Transverse colon (tissue), 4 donors: ENCODE measurements at places on chromosomes 2 and 18. TPM values are rescaled to one million over a fixed set of nuclear protein-coding genes. Genes with fewer than 3 reads are reported as not detected.

- no peaks in the 10 kb centered on the region for H3K27me3 ChIP-seq
- H3K4me3 ChIP-seq = no peak overlapping the region
- H3K27ac ChIP-seq = no peak overlapping the region
Measured at GRCh38 chr2:216829533-216829932, 30.3 kb downstream of the TNP1 start.

The ALPI gene
- 16.0 TPM for total RNA-seq

- H3K27ac ChIP-seq = no peak overlapping the region
- no peak for DNase-seq
- peaks cover 4% of the 10 kb centered on the region for H3K36me3 ChIP-seq
Measured at GRCh38 chr18:79169958-79170555, 100.9 kb downstream of the ATP9B start.

- no peaks in the 10 kb centered on the region for H3K36me3 ChIP-seq
- no peak overlapping the region for H3K4me3 ChIP-seq
- DNase-seq = no peak
- no peaks in the 10 kb centered on the region for H3K27me3 ChIP-seq
Measured at GRCh38 chr2:16191431-16192200, 251.3 kb downstream of the MYCN start.

DNA sequence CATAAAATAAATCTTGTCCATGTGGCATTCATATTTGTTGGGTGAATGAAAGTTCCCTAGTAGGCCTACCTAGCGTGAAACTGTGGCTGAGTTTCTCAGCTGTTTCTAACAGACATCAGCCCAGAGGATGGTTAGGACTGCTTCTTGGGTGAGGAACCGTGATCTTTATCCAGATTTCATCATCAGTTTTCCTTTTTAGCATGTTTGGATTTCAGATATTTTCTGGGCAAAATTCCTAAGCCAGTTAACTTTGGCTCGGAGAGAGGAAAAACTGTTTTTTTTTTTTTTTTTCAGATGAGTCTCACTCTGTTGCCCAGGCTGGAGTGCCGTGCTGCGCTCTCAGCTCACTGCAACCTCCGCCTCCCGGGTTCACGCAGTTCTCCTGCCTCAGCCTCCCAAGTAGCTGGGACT is 53.5 kb downstream of the DGKD start:
- H3K27ac ChIP-seq = peak overlapping the region; percentile 88
- peaks cover 27% of the 10 kb centered on the region for H3K4me1 ChIP-seq
- no peak for DNase-seq

GRCh38 chr2:235087832-235088495 is 136.1 kb downstream of the SH3BP4 start:
- H3K36me3 ChIP-seq = no peaks in the 10 kb centered on the region
- H3K4me3 ChIP-seq = no peak overlapping the region
- no peaks in the 10 kb centered on the region for H3K4me1 ChIP-seq
- H3K27ac ChIP-seq = no peak overlapping the region

GRCh38 chr2:22748909-22749308 is 636.1 kb upstream of the KLHL29 start:
- no peak overlapping the region for H3K4me3 ChIP-seq
- DNase-seq = no peak
- H3K36me3 ChIP-seq = no peaks in the 10 kb centered on the region
- no peak overlapping the region for H3K27ac ChIP-seq
- no peaks in the 10 kb centered on the region for H3K4me1 ChIP-seq
- no peaks in the 10 kb centered on the region for H3K27me3 ChIP-seq

The CRYBA2 gene
- not detected for total RNA-seq

DNA sequence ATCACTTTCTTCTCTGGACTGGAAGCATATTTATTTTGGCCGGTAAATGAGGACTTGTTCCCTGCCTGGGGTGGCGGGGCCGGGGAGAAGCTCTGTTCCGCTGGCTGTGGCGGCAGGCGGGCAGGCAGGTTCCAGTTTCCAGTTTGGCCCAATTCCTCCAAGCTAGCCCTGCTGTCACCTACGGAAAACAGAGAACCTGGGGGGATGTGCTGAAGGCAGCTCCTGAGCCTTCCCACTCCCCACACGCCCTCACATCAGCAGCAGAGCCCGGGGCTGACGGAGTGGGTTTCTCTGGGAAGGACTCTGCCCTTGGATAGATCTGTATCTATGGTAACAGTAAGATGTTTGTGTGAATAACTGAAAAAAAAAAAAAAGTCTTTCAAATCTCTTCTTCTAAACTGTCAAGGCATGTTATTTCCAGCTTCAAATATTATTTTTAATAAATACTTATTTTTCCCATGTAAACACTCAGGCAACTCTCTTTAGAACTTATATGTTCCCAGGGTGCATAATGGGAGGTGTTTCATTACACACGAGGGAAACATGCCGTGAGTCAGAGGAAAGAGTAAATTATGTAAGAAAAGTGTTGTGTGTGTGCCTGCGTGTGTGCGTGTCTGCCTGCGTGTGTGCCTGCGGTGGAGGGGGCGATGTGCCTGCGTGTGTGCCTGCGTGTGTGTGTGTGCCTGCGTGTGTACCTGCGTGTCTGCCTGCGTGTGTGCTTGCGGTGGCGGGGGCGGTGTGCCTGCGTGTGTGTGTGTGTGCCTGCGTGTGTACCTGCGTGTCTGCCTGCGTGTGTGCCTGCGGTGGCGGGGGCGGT is 116.1 kb upstream of the ZNF516 start:
- H3K4me3 ChIP-seq = no peak overlapping the region
- H3K27me3 ChIP-seq = no peaks in the 10 kb centered on the region
- no peaks in the 10 kb centered on the region for H3K36me3 ChIP-seq
- no peak for DNase-seq
- H3K4me1 ChIP-seq = no peaks in the 10 kb centered on the region

GRCh38 chr2:14072338-14072737 is 560.2 kb upstream of the LRATD1 start:
- no peaks in the 10 kb centered on the region for H3K27me3 ChIP-seq
- no peaks in the 10 kb centered on the region for H3K36me3 ChIP-seq
- no peak overlapping the region for H3K4me3 ChIP-seq
- H3K4me1 ChIP-seq = no peaks in the 10 kb centered on the region
- H3K27ac ChIP-seq = no peak overlapping the region

The COLEC11 gene
- total RNA-seq = not detected

The PPP3R1 gene
- total RNA-seq = 32.2 TPM

GRCh38 chr2:81304154-81304830 is 999.7 kb upstream of the LRRTM1 start:
- no peaks in the 10 kb centered on the region for H3K27me3 ChIP-seq
- H3K27ac ChIP-seq = no peak overlapping the region
- no peak for DNase-seq
- no peak overlapping the region for H3K4me3 ChIP-seq
- no peaks in the 10 kb centered on the region for H3K4me1 ChIP-seq
- H3K36me3 ChIP-seq = no peaks in the 10 kb centered on the region

GRCh38 chr2:231184319-231184718 is 14.1 kb upstream of the ARMC9 start:
- H3K4me1 ChIP-seq = peaks cover 2% of the 10 kb centered on the region
- no peaks in the 10 kb centered on the region for H3K27me3 ChIP-seq
- DNase-seq = no peak
- H3K36me3 ChIP-seq = no peaks in the 10 kb centered on the region

The CREG2 gene
- 0.16 TPM for total RNA-seq

The ZFP36L2 gene
- total RNA-seq = 254 TPM

GRCh38 chr18:46393230-46393629 is 263.8 kb downstream of the LOXHD1 start:
- H3K36me3 ChIP-seq = no peaks in the 10 kb centered on the region
- no peak overlapping the region for H3K27ac ChIP-seq
- H3K27me3 ChIP-seq = no peaks in the 10 kb centered on the region
- no peaks in the 10 kb centered on the region for H3K4me1 ChIP-seq
- no peak overlapping the region for H3K4me3 ChIP-seq

The CFC1 gene
- not detected for total RNA-seq

- H3K36me3 ChIP-seq = no peaks in the 10 kb centered on the region
- H3K4me1 ChIP-seq = no peaks in the 10 kb centered on the region
- H3K27ac ChIP-seq = no peak overlapping the region
- H3K27me3 ChIP-seq = no peaks in the 10 kb centered on the region
- DNase-seq = no peak
Measured at GRCh38 chr18:79826966-79827365, 29.2 kb downstream of the KCNG2 start.
